ENCODE measurements at places on chromosomes 6 and 20.

DNA sequence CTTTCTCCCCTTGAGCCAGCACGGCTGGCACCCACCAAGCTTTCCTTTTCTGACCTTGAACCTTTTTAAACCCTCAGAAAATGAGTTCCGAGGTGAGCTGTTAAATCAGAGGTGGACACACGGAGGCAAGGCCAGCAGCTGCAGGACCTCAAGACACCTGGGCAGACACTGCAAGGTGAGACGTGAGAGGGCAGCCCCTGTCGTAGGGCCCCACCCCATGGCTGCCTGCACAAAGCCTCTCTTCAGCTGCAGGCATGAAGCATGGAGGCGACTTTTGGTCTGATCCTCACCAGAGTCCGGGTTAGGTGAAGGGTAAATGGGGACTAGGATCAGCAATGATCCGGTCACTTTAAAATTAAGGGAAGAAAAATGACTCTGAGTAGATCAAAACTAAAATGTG lies 25.7 kb downstream of the MYT1 start:
- DNase-seq = no peak

DNA sequence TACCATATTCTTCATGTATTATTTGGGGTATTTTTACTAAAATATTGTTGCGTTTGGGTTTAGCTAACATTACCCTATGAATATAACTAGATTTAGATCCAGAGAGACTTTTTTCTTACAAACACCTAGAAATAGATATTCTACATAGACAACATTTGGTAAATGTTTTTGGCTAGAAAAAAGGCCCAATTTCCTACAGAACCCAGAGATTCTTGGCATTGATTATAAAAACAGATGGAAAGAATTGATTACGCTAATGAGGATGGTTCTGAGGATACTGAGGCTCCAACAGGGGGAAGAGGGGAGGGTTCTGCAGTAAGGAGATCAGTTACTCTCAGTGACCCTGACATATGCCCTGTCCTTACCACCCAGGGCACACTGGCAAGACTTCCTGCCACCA lies 123.2 kb downstream of the IPCEF1 start:
- DNase-seq = no peak

GRCh38 chr6:39543950-39544349 lies 181.3 kb downstream of the KIF6 start:
- DNase-seq = no peak

- no peak for DNase-seq
Measured at GRCh38 chr6:24440897-24441598, 38.3 kb downstream of the MRS2 start.

DNA sequence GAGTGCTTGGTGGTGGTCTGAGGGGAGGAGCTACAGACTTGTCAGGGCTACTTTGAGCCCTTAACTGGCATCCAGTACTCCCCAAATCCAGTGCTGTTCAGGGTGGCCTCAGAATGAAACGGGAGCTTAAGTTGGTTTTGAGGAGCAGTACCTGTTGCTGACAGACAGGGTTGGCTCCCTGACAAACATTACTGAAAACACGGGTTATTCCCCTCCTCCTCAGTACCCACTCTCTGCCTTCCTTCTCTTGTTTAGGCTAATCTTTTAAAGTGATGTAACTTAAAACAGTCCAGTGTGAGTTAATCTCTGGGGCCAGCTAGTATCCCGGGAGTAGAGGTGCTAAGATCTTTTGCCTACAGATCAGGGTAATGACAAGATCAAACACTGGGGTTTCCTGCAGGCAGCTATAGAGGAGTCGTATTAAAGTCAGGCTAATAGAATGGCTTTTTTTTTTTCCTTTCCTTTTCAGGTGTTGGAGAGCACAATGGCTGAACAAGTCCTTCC lies 3.7 kb downstream of the TNFAIP3 start:
- no peak for DNase-seq

DNA sequence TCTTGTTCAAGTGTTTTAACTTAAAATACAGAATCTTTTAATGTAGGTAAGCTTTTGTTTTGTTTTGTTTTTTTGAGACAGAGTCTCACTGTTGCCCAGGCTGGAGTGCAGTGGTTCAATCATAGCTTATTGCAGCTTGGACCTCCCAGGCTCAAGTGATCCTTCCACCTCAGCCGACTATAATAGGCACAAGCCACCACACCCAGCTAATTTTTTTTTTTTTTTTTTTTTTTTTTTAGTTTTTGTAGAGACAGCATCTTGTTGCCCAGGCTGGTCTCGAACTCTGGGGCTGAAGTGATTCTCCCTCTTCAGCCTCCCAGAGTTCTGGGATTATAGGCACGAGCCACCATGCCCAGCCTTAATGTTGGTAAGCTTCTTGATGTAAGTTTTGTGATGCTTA lies 3.3 kb downstream of the EFHC1 start:
- DNase-seq = no peak

DNA sequence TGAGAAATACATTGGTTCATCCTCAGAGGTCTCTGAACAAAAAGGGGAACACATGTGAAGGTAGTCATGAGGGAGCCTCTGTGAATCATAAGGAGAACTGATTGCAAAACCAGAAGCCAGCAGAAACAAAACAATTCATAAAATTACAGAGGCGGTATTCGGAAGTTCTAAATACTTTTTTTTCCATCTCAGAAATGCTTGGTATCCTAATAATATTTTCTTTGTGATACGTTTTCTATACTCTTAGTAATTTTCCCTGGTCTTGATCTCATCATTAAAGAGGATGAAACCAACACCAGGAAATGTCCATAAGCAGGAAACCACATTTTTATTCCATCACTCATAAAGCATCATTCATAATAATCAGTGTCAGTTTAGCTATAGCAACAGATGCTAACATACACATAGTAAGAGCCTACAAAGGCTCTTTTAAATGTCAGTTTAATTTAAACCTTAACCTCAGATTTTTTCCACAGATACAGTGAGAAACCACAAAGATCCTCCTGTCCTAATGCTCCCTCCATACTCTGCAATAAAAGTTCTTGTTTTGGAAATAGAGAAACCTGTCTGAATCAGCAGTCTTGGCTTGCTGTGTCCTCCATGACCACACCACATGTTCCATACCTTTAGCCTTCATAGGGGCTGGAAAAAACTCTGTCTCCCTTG lies 29.2 kb downstream of the SGK1 start:
- peak; percentile 20 for DNase-seq

GRCh38 chr6:165611294-165611693 lies 51.7 kb downstream of the PDE10A start:
- DNase-seq = no peak

DNA sequence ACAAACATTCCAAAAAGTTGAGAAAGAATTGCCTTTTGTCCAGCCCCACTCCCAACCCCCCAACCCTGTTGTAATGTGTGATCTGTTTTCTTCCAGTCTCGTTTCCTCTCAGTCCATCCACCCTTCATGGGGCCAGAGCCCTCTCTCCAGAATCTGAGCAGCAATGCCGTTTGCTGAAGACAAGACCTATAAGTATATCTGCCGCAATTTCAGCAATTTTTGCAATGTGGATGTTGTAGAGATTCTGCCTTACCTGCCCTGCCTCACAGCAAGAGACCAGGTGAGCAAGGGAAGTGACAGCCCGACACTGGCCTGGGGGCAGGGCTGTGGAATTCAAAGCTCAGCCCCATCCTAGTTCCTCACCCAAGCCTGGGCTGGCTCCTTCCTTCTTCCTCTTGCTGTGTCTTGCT lies 7.8 kb downstream of the MAVS start:
- DNase-seq = no peak

- no peak for DNase-seq
Measured at GRCh38 chr6:159646116-159646515, 46.9 kb downstream of the SOD2 start.

Data from adrenal gland (tissue), 19 donors.